Aorta (tissue), 5 donors: ENCODE measurements at places on chromosomes 1 and 21. TPM values are rescaled to one million over a fixed set of nuclear protein-coding genes. Genes with fewer than 3 reads are reported as not detected.

GRCh38 chr1:51325878-51326755, 4.2 kb downstream of the TTC39A start:
- H3K36me3 ChIP-seq = no peaks in the 10 kb centered on the region
- DNase-seq = no peak
- no peaks in the 10 kb centered on the region for H3K27me3 ChIP-seq
- H3K4me3 ChIP-seq = no peak overlapping the region

- H3K27ac ChIP-seq = no peak overlapping the region
- H3K36me3 ChIP-seq = no peaks in the 10 kb centered on the region
- DNase-seq = no peak
- H3K27me3 ChIP-seq = no peaks in the 10 kb centered on the region
- no peaks in the 10 kb centered on the region for H3K4me1 ChIP-seq
Observed at GRCh38 chr1:171762143-171762563, 19.3 kb upstream of the METTL13 start.

Gene FCMR
- 1.3 TPM for polyA plus RNA-seq

Gene OR2M2
- polyA plus RNA-seq = not detected

DNA sequence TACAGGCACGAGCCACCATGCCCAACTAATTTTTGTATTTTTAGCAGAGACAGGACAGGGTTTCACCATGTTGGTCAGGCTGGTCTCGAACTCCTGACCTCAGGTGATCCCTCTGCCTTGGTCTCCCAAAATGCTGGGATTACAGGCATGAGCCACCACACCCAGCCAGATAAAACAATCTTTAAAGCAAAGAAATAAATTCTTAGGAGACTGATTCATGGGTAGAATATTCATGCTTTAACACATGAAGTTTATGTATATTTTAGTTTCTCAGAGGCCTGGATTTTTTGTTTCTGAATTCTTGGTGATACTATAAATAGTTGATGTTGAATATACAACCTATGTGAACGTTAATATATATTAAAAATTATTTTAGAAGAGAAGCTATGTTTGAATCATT, 127.4 kb upstream of the KIAA1614 start:
- no peak overlapping the region for H3K27ac ChIP-seq
- no peaks in the 10 kb centered on the region for H3K4me1 ChIP-seq
- H3K27me3 ChIP-seq = no peaks in the 10 kb centered on the region
- no peak for DNase-seq
- no peaks in the 10 kb centered on the region for H3K36me3 ChIP-seq
- H3K4me3 ChIP-seq = no peak overlapping the region
